Naive thymus-derived CD8-positive, alpha-beta T cell (primary cell): ENCODE measurements at places on chromosomes 5 and 9.

- DNase-seq, result no peak
Observed at GRCh38 chr5:99061299-99061698, 132.5 kb upstream of the CHD1 start.

- peak; percentile 79 for DNase-seq
Observed at GRCh38 chr5:179060116-179061008, at the start of gene ZNF354C. TSS of gene ZNF354C (plus strand) at chr5:179060373. CDS start at chr5:179062069, 1,696 bp downstream.

DNA sequence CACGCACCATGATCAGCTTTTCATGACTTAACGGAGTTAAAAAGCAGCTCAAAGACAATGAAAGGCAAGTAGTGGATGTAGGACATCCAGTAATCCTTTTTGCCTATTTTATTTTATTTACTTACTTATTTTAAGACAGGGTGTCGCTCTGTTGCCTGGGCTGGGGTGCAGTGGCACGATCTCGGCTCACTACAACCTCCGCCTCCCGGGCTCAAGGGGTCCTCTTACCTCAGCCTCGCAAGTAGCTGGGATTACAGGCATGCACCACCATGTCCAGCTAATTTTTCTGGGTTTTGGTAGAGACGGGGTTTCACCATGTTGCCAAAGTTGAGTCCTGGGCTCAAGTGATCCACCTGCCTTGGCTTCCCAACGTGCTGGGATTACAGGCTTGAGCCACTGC is 148.9 kb downstream of the DAB2IP start:
- DNase-seq, result no peak

DNA sequence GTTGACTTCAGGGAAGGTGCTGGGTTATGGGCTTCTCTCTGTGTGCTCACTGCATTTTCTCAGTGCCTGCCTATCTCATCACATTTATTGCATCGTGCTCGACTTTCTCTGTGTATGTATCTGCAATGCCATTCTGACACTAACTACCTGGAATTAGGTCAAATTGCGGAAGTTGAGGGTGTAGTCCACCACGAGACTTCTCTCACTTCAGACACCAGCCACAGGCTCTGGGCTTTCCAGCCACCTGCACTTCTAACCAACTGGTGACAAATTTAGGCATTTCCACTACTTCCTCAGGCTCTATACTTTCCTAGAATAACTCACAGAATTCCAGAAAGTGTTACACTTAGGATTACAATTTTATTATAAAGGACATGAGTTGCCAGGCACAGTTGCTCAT is 188.6 kb upstream of the ZNF608 start:
- no peak for DNase-seq
